ENCODE measurements at places on chromosomes 5 and 9.

DNA sequence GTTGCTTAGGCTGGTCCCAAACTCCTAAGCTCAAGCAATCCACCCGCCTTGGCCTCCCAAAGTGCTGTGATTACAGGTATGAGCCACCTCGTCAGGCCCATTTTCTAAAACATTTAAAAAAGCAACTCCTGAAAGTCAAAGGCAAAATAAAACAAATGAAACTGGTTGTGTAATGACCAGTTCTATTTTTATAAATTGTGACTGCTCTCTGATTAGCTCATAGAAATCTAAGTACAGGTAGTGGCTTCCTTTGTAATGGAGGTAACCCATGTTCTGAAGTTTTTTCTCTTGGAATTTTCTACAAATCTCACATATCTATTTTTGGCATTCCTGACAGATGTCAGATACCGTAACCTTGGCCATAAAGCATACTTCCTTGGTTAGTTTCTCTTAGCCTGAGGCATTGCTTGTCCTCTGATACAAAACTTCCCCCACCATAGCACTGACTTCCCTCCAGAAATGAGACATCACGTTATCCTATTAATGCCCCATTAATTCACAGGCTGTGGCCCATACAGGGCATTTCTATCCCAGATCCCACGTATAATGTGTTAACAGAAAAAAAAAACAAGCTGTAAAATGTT is 14.1 kb upstream of the AK3 start:
- DNase-seq: no peak

GRCh38 chr9:93205045-93205768 is 21.3 kb downstream of the WNK2 start:
- DNase-seq: no peak

- DNase-seq: no peak
These were observed 461.4 kb downstream of the SPATA31D1 start for GRCh38 chr9:82449986-82450385.

- no peak for DNase-seq
These were observed 382.3 kb downstream of the ACTL7B start for GRCh38 chr9:108473209-108474112.

GRCh38 chr9:114529285-114529684 is 24.0 kb upstream of the WHRN start:
- no peak for DNase-seq

GRCh38 chr5:2103940-2104339 is 221.2 kb upstream of the IRX4 start:
- DNase-seq: no peak

DNA sequence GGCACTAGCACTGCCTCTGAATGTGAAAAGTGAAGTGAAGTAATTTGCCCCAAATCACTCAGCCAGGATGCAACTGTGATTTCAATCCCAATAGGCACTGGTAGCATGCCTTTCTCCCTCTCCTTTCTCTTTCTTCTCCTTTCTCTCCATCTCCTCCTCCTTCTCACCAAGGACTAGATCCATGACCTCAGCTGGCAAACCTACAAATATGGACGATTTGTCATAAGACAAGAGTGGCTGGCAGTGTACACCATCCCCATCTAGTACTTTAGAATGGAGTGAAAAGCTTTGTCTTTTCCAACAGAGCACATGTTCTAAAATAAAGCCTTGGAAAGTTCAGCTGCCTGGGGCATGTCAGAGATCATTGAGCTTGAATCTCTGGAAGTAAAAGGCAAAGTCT is 574.7 kb upstream of the CLINT1 start:
- no peak for DNase-seq

DNA sequence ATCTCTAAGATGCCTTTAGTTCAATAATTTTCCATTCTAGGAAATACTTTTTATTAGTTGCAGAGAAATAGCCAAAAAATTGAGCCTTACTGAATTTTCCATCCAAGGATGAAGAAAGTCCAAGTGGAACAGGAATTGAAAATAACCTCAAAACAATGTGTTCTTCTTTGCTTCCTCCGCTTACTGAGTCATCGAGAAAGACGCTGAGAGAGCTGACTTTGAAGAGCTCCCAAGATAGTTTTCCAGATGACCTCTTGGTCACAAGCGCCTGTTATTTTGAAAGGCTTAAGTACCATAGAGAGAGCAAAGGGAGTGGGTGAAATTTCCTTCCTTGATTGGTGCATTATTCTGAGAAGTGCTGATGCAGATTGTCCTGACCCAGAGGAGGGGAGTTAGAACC is 253.5 kb upstream of the ATP10B start:
- no peak for DNase-seq

DNA sequence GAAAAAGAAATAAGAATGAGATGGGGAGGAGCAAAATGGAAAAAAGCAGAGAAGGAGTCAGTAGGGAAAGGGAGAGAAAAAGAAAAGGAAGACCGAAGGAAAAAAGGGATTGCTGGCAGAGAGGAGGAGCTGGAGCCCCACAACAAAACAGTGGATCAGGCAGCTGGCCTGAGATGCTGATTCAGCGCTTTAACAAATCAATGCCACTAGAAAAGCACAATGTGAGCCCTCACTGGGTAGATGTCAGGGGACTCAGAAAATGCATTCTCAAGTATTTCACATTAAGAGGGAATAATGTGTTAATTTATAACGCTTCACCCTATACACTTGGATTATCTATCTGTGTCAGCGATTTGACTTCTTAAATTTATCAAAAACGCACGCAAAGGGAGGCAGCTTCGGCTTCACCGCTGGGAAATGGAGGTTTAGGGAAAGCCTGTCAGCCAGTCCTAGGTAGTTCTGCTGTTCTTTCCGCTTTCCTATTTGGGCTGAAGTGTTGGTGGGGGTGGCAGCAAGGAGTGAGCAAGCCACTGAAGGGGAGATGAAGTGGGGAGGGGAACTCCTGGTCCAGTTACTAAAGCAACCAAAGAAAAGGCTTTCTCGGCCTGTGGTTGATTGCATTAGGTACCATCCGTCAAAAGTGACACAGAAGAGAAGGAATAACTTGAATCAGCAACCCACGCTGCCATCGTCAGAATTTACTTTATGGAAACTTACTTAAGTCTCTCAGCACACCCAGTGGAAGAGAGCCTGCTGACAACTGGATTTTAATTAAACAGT is 161.6 kb downstream of the BNC2 start:
- no peak for DNase-seq

- DNase-seq: no peak
These were observed 180.6 kb downstream of the SNCAIP start for GRCh38 chr5:122492675-122493074.

GRCh38 chr5:151627650-151628049 is 36.5 kb upstream of the FAT2 start:
- DNase-seq: no peak

- DNase-seq: no peak
These were observed 77.8 kb downstream of the GCNT4 start for GRCh38 chr5:74974451-74975091.

GRCh38 chr5:168667301-168667840 is 88.2 kb upstream of the PANK3 start:
- no peak for DNase-seq
